Right cardiac atrium (tissue), 5 donors: ENCODE measurements at places on chromosomes 3 and 15.

- DNase-seq, result no peak
Observed at GRCh38 chr15:91499774-91500383, 353.6 kb upstream of the SLCO3A1 start.

GRCh38 chr15:40338041-40338657 is 2.6 kb downstream of the CCDC9B start:
- DNase-seq, result peak; percentile 91

DNA sequence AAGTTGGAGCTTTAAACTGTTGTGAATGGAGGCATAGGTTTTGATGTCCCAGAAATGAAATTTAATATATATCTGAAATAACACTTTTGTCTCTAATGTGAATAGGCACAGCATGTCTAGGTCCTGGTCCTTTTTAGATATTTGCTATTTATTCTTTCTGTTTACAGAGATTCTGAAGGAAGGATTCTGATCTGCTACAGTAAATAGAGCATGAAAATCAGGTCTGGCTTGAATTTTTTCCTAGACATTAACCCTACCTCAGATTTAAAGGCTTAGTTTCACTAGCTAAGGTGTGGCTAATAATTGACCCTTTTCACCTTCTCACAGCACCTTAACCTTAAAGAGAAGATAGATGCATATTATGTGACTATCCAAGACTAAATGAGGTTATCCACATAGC is 48.0 kb upstream of the SYNPR start:
- DNase-seq, result no peak

GRCh38 chr3:60085649-60086048 is 1035.8 kb upstream of the CFAP20DC start:
- no peak for DNase-seq

- DNase-seq, result no peak
Observed at GRCh38 chr3:140145528-140145927, 210.5 kb downstream of the CLSTN2 start.

GRCh38 chr3:72889310-72890165 is 1.7 kb downstream of the GXYLT2 start:
- no peak for DNase-seq

DNA sequence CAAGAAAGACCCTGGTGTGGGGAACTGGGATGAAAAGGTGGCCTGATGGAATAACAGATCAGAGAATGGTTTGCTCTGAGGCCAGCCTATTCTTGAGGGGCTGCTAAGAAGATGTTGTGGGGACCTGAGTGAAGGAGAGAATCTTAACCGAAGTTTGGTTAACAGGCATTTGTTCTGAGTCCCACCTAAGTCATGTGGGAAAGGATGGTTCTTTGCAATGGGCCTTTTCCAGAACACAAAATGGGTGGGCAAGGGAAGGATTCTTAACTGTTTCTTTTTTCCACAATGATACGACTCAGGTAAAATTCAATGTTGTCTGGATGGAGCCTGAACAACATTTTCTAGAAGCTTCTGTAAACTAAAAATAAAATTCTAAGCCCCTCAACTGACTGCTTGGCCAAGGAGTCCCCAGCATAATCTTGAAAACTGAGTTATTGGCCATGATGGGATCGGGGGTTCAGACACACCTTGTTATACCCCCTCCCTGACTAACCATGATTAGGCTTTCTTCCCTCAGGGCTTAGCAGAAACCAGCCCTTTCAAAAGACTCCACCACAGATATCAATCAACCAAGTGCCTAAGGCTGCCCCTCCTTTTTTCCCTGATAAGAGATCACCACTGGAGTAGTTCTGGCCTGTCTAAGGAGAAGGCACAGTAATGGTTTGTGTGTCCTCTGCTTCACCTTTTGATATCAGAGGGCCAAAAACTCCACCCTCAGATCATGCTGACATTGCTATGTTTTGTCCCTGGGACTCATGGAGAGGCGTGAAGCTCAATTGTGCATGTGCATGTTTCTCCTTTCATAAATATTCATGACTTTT is 30.1 kb downstream of the SCN11A start:
- no peak for DNase-seq

GRCh38 chr3:184174284-184174645 is 390 bp upstream of the AP2M1 start:
- DNase-seq, result no peak

- no peak for DNase-seq
Observed at GRCh38 chr15:35548435-35548834, 2.5 kb upstream of the DPH6 start.

DNA sequence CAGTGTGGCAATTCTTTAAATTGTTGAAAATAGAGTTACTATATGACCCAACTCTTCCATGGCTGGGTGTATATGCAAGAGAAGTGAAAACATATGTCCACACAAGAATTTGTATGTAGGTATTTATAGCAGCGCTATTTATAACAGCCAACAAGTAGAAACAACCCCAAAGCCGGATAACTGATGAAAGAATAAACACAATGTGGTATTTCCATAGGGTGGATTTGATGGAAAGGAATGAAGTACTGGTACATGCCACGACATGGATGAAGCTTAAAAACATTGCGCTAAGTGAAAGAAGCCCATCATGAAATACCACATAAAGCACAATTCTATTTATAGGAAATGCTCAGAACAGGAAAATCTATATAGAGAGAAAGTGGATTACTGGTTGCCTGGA is 554.5 kb downstream of the AGBL1 start:
- no peak for DNase-seq

DNA sequence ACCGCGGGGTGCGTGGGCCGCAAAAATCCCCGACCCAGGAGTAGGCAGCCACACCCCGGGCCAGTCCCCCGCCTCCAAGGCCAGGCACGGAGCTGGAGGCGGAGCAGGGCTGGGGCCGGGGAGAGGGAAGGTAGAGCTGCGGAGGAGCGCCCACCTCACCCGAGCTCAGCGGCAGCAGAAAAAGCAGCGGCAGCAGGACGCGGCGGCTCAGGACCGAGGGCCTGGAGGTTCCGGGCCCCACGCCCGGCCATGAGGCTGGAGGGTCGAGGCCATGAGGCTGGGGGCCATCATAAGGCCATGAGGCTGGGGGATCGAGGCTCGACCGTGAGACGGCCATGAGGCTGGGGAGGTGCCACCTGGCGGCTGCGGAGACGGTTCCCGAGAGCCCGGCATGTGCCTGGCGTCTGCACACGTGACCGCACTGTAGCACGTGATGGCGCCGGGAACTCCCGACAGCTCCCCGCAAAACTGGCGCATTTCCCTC is 32.9 kb upstream of the PRSS50 start:
- no peak for DNase-seq

DNA sequence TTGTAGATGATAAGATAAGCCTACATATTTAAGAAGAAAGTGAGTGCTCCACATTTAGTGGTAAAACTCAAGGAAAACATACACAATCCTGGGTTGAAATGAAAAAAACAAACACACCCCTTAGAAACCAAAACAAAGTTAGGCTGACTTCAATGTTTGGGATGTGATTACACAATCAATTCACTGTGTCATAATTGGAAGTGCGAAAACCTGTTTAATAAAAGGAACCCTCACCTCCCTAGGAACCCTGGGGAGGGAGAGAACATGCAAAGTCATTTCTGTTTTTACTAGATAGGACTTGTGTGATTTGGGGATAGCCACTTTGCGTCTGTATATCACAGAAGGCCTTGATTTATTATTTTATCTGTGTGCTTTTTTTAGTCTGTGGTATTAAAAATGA is 275.0 kb downstream of the NFKBIZ start:
- DNase-seq, result no peak

GRCh38 chr3:111999484-112000324 is 982 bp downstream of the TAGLN3 start:
- DNase-seq, result no peak

DNA sequence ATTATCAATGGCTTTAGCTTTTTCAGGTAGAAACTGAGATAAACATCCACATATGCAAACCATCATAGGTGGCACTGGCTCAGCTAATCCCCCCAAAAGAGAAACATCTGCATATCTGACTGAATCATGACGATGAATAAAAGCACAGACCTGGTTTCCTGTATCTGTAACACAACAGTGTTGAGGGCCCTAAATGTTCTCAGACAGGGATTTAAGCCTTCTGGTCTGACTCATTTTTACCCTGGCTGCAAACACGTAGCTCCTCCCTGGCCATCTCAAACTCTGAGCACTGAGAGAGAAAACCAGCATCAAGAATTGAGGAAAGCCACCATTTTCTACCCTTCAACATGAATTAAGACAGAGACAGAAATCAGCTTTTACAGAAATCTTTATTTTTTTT is 35.2 kb downstream of the GLB1 start:
- no peak for DNase-seq

DNA sequence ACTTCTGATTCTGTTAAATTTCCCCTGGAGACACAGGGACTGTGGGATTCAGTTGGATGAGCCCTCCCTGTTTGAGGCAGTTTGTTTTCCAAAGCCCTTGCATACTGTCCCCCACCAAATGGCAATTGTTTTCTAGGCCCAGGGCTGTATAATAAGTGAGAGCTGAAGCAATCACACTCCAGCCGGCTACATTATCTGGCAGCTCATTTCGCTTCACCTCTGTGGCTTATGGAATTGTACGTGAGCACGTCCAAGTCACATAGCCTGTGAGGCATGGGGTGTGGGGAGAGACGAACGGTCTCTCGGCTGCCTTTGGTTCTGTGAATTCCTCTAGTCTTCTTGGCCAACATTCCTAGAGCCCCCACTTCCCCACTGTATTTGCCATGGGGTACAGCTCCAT is 10.7 kb downstream of the RBP2 start:
- DNase-seq, result no peak

- no peak for DNase-seq
Observed at GRCh38 chr3:160401291-160402095, 2.0 kb downstream of the SMC4 start.

DNA sequence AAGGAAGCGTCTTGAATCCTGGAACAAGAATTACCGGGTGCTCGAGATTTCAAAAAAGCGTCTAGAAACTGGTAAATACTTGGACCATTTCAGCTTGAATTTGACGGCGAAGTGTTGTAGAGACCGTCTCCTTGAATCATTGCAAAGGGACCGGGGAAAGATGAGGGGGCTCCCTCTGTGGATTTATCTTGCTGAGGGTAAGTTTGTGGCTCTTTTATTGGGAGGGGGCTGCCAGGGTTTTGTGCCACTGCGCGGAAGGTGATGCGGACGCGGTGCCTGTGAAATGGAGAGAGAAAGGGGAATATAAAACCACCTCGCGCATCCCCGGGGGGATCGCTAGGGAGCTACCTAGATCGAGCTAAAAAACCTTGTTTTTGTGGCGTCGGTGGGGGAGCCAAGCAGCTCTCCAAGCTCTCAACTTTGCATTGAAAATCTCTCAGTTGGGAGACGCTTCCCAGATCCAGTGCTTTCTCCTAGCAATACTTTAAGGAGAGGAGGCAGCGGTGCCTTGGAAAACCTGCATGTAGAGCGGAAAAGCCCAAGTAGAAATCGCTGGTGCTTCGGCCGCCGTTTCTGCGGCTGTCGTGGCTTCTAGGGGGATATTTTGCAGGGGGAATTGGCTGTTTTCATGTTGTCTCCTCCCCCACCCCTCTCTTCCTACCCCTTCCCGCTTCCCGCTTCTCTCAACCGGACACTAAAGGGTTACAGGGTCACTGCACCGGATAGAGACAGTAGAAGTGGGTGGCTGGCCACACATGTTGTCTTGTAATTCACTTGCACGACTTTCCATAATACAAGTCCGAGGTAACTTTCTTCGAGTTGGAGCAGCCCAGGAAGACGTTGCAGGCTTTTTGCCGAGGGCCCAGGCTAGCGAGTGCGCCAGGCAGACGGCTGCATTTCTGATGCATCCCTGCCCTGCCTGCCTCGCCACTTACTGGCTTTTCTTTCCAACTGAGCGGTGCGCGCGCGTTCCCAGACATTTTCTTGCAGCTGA is 187.6 kb downstream of the NLGN1 start:
- peak; percentile 18 for DNase-seq

GRCh38 chr15:94322141-94322540 is 90.8 kb downstream of the MCTP2 start:
- no peak for DNase-seq

DNA sequence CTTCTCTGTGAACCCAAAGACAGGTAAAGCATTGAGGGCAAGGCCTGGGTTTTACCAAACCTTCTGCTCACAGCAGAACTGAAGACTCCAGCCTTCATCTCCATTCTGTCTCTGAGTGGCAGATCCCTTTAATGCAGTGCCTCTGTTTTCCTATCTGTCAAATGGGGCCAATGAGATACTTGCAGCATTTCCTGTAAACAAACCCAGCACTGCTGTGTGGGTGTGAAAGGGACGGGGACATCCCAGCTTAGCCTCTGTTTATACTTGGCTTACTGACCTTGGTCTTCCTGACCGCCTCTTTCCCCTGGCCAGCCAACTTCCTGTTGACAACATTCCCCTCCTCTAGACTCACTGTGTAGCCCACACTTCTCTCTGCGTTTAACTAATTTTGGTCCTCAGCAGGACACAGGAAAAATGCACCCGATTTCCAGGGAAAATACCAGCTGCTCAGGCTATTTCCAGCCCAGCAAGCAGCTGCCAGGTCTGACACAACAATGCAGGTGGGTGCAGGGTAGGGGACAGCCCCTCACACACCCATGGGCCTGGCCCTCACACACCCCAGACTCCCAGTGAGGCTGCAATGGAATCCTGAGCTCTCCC is 105.9 kb upstream of the HERC1 start:
- no peak for DNase-seq

DNA sequence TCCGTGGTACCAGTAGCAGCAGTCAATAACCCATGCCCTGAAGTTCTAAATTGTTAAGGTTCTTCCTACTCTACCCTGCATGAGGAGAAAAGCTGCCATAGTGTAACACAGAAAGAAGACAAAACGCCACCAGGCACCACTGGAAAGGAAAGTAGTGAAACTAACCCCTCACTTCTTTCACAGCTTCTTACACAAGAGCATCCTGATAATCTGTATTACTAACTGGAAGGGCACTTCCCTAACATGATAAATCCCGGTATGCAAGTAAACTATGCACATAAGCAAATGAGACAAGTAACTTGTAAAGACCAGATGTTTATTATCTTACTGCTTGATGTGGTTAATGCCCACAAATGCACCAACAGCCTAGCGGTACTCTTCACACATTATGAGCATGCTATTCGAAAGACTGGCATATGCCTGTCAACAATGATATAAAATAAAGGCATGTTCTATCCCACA is 141.3 kb downstream of the ADAM10 start:
- DNase-seq, result no peak

- DNase-seq, result no peak
Observed at GRCh38 chr15:38860253-38860652, 295.6 kb upstream of the RASGRP1 start.

GRCh38 chr3:24286405-24286804 is 208.2 kb downstream of the THRB start:
- DNase-seq, result no peak

- no peak for DNase-seq
Observed at GRCh38 chr3:172034786-172035685, 4.3 kb upstream of the FNDC3B start.

- no peak for DNase-seq
Observed at GRCh38 chr15:60494108-60494507, 15.2 kb upstream of the ICE2 start.

GRCh38 chr3:57727106-57727505 is 29.0 kb upstream of the SLMAP start:
- DNase-seq, result no peak

- DNase-seq, result peak; percentile 50
Observed at GRCh38 chr3:27570421-27571106, 86.4 kb upstream of the SLC4A7 start.

- no peak for DNase-seq
Observed at GRCh38 chr15:86382341-86382740, 302.7 kb downstream of the AGBL1 start.

GRCh38 chr3:53813229-53813628 is 33.0 kb downstream of the CHDH start:
- DNase-seq, result no peak

- no peak for DNase-seq
Observed at GRCh38 chr15:29681946-29682345, 140.3 kb downstream of the TJP1 start.
